Psoas muscle (tissue), 8 donors: ENCODE measurements at places on chromosomes 4 and X. TPM values are rescaled to one million over a fixed set of nuclear protein-coding genes. Genes with fewer than 3 reads are reported as not detected.

Gene SPINK2
- not detected for polyA plus RNA-seq

Gene OTC
- 0.08 TPM for polyA plus RNA-seq

Gene SYNPO2
- polyA plus RNA-seq: 35.7 TPM

Gene ADAM29
- not detected for polyA plus RNA-seq

GRCh38 chr4:37836838-37837440, 10.5 kb downstream of the PGM2 start:
- no peak for DNase-seq

DNA sequence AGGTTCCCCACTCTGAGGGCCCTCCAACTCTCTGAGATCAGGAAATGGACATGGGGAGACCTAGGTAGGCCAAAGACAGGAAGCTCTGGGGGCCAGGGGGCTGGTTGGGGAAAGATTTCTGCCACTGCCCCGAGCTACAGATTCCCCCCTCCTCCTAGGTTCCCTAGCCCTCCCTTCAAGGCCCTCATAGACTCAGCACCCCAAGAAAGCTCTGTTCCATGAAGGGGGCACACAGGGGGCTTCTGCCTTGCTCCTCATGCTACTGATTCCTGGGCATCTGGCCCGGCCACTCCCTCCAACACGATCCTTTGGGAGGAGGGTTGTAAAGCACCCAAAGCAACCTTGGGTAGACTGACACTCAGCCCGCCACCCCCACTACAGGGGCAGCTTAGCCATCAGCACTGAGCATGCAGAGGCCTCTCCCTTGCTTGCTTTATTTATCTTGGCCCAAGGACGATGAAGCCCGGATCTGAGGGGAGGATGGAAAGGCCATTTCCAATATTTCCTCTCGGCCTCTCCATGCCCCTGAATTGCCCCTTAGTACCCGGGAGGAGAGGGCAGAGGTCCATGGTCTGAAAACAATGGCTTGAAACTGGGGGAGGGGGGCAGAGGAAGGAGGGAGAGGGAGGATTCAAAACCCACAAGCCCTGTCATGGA, 146.7 kb downstream of the PJA1 start:
- DNase-seq: no peak

DNA sequence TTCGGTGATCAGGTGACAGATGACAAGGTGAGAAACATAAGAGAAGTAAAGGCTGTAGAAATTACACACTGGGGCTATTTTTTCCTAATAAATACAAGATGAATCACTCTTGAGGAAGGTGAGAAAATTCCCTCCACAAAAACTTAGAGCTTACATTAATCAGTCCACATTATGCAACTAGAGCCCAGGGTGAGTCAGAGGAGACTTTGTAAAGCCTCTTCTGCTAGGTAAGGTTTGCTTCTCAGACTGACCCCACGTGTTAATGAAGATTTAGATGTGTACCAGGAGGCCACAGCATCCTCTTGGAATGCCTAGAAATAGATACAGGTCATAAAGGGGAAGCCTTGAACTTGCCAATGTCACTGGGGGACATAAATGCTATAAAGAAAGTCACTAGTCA, 396.0 kb upstream of the SMIM31 start:
- no peak for DNase-seq

DNA sequence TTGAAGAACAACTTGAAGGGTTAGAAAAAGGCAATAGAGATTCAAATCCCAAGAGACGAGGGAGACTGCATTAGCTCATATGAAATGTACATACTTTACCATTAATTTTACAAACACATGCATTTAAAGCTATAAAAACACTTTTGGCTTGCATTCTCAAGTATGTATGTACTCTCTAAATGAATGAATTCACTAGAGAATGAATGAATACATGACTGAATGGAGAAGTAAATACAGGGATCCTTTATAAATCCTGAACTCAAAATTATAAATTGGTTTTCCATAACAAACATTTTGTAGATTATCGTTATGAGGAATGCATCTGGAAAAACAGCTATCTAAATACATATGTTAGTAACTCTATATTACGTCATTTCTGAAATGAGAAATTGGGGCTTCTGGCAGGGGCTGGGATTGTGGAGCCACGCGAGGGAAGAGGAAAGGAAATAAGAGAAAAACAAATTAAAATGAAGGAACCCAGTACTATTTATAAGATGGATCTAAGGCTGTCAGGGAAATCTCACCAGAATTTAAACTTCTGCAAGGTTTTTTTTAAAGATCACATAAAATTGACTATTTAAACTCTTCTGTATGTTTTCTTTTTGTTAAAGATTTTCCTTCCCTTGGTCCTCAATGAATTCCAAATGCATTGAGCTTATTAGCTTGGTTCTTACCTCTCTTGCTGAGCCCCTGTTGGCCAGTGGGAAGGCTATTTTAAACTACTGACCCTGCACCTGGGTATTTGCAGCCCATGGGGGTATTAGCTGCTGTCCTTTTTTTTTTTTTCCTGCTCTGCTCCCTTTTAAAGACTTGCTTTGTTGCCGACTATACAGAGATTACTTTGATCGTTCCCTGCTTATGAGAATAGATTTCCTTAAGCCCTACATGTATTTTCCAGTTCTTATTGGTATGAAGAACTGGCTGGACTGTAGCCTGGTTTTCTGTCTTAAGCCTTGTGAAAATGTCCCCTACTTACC, 207.8 kb downstream of the ADGRL3 start:
- no peak for DNase-seq

DNA sequence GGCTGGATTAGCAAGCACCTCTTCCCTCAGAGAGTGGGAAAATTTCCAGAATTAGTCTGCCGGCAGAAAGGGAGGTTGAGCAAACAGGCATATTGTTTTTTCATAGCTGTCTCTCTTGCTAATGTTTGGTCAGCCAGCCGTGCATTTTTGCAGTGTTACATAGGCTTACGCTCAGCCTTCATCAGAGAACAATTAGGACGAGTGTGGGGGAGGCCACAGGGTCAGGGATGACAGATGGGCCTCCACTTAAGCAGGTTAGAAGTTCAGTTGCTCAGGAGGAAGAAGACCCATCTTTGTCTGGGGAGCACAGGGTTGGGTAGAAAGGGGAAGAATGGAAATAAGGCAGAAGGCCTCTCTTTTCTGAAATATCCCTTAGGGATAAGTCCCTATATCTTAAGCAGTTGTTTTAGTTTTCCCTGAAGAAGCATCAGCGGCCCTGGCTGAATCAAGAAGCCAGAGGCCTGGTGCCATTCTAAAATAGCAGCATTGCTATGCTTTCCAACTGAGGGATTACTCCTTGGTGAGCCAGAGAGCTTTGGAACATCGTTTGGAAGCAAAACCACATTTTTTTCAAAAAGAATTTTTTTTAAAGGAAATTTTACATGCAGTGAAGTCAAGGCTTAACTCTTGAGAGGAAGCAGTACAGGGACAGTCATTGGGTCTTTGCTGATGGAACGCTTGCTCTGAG, 118.8 kb downstream of the SMIM20 start:
- DNase-seq: peak; percentile 27

- DNase-seq: no peak
Measured at GRCh38 chr4:25637581-25638220, 17.9 kb upstream of the SLC34A2 start.

GRCh38 chrX:123803331-123803983, 56.4 kb upstream of the XIAP start:
- DNase-seq: no peak

DNA sequence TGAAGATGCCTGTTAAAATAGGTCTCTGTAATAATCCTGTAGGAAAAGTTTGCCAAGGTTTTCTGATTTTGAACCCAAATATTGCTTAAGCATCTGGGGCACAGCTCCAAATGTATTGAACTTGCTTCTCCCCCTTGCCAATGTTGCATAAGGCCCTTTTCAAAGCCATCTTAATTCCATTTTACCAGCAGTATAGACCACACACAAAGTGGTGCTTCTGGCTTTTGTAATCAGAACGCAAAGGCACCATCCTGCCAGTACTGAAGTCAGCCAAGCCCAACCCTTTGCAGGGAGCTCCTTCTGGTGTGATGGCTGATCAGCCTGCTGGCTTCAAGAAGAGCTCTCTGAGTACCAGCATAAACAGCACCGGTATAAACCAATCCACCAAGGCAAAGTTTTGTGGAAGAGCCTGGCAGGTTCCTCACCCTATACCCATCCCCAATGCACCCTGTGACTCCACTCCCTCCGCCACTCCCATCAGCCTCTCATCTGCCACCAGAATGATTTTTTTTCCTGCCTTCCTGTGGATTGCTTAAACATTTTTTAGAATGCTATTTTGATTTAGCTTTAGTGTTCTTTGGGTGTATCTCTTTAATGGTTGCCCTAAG, 39.2 kb upstream of the USP9X start:
- DNase-seq: no peak

DNA sequence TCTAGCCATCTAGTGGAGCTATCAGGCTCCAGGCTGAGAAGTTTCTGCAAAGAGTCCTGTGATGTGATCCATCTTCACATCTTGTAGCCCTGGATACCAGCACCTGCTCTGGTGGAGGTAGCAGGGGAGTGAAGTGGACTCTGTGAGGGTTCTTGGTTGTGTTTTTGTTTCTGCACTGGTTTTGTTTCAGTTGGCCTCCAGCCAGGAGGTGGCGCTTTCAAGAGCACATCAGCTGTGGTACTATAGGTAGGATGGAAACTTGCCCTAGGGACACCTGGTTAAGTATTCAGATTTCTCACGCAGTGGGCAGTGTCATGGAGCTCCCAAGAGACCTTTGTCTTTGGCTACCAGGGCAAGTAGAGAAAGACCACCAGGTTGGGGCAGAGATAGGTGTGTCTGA, 257.5 kb upstream of the SLC7A11 start:
- no peak for DNase-seq
